SJSA1 (cell line): ENCODE measurements at places on chromosomes 3 and 15. TPM values are rescaled to one million over a fixed set of nuclear protein-coding genes. Genes with fewer than 3 reads are reported as not detected.

LDHAL6B gene
- total RNA-seq = not detected in 2 replicates

GRCh38 chr3:141959589-141960554 is 83.4 kb downstream of the ATP1B3 start:
- DNase-seq = no peak

DNA sequence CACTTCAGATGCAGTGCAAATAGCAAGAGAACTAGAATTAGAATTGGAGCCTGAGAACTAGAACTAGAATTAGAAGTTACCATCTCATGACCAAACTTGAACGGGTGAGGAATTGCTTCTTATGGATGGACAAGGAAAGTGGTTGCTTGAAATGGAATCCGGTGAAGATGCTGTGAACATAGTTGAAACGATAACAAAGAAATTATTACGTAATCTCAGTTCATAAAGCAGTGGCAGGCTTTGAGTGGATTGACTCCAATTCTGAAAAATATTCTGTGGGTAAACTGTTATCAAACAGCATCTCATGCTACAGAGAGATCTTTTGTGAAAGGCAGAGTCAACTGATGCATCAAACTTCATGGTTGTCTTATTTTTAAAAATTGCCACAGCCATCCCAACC is 48.0 kb upstream of the GSK3B start:
- no peak for DNase-seq

DNA sequence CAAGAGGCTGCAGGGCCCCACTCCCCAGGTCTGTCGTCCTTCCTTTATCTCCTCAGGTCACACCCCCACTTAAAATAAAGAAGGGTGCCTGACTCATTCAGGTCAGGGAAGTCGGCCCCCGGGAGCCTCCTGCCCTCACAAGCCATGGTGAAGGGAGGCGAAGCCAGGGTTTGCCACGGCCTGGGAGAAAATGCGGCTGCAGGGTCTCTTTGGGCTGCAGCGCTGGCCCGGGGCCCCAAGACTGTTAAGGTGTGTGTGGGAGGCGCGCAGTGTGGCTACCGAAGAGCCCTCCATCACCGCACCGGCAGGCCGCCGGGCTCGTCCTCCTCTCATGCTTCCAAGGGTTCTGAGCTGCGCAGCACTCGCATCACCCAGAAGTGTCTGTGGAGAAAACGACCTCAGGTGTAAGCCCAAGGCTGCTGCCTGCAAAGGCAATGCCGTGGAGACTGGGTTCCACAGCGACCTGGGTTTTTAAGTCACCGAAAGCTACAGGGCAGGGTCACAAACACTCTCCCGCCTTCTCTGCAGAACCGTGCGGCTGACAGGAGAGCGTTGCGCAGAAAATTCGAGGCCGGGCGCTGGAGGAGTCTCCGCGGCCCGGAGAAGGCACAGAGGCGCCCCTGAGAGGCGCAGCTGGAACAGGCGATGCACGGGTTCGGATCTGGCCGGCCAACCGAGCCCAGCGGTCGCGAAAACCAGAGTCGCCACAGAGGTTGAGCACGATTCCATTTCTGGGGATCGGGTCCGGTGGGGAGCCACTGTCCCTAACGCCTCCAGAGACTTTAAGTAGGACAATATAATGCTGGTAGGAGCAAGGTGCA is 8.7 kb downstream of the FOXL2 start:
- DNase-seq = no peak

CX3CR1 gene
- not detected in 2 replicates for total RNA-seq

DNA sequence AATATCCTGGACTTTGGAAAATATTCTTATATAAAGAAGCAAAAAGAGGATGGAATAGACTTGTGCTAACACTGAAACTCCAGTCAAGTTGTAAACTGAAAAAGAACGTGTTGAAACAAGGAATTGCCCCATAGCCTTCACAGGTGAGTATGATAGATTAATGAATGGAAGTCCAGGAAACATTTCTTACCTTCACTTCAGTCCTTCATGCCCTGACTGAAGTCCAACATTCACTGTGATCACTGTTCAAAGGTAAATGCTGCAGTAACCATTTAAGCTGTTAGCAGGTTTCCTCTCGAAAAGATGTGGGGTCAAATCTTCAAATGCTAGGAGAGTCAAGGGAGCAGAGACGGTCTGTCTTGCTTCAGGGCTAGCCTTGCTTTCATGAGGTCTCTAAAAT is 46.1 kb downstream of the SLC30A4 start:
- no peak for DNase-seq

DNA sequence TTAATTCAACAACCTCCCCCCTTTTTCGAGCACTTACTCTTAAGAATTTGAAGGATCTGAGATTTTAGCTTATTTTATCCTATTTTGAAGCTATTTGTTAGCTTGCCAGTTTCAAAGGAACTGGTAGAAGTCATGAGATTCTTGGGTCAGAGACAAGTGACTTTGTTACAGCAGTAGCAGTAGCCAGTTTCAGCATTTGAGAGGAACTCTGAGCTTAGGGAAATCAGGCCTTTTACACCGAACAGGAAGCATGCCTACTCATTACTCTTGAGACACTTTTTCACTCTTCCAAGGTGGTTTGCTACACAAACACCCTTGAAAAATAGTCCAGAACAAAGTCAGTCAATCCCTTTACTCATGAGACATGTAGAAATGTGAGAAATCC is 24.5 kb upstream of the TM4SF1 start:
- DNase-seq = no peak

- DNase-seq = no peak
These were observed 27.8 kb upstream of the ITPKA start for GRCh38 chr15:41465822-41466421.

EIF4E3 gene
- 0.91 and 2.3 TPM in 2 replicates for total RNA-seq

DNA sequence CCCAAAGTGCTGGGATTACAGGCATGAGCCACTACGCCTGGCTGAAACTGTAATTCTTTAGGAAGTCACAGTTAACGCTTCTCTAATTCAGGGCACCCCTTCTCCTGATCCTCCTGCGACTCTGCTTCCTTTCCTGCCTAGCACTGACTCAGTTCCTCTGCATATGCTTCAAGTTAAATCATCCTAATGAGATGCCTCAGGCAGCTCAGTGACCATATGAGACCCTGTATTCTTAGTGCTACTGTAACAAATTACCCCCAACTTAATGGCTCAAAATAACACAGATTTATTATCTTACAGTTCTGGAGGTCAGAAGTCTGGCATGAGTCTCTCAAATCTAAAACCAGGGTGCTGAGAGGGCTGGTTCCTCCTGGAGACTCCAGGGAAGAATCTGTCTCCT is 271.8 kb upstream of the LYSMD4 start:
- DNase-seq = no peak

DNA sequence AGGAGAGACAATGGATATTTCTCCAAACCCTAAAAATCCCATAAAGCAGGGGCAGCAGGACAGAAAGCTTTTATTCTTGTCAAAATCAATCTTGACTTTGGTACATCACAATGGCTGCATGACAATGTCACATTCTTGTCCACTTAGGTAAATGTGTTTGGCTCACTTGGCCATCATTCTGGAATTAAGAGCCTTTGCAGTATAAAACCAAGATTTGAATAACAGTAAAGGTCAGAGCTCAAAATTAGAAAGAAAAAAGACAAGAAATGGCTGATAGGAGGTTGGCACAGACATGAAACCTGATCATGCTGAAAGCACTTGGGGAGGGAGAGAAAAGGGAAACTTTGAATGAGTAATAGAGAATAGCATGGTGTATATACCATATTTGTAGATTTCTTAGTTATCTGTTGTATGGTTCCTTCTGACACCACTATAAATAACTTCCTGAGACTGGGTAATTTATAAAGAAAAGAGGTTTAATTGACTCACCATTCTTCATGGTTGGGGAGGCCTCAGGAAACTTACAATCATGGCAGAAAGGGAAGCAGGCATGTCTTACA is 158.5 kb upstream of the SGO1 start:
- DNase-seq = no peak

NR1I2 gene
- total RNA-seq = 0.08 TPM in 1 of 2 replicates, not detected in the other

ARHGEF26 gene
- total RNA-seq = 12.0 and 14.9 TPM in 2 replicates

- no peak for DNase-seq
These were observed 119.2 kb downstream of the NR1I2 start for GRCh38 chr3:119901148-119901547.

GRCh38 chr3:169146179-169146665 is 517.3 kb downstream of the MECOM start:
- peak; percentile 66 for DNase-seq

HHATL gene
- not detected in 2 replicates for total RNA-seq

SH2D7 gene
- total RNA-seq = not detected in 2 replicates

CEP152 gene
- total RNA-seq = 16.6 and 19.5 TPM in 2 replicates

DNA sequence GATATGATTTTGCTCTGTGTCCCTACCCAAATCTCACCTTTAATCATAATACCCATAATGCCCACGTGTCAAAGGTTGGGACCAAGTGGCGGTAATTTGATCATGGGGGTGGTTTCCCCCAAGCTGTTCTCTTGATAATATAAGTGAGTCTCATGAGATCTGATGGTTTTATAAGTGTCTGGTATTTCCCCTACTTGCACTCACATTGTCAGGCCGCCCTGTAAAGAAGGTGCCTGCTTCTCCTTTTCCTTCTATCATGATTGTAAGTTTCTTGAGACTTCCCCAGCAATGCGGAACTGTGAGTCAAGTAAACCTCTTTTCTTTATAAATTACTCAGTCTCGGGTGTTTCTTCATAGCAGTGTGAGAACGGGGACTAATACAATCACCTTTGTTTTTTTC is 279.8 kb downstream of the ARPP21 start:
- DNase-seq = no peak

DNA sequence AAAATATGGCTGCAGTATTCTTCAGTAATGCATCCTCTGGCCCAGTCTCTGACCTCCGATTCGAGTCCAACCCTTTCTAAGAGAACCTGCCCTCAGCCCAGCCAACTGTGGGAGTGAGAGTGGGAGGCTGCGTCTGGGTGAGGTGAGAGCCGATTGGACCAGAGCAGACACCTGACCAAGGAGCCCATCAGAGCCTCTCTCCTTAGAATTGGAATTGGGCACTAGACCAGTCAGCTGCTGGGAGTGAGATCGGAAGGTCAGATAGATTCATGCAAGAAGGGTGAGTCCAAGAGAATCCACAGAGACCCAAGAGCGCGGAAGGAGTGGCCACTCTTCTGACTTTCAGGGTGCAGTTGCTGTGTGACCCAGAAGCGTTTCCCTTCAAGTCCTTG is 10.2 kb downstream of the RASL12 start:
- no peak for DNase-seq

TTC23 gene
- total RNA-seq = 11.9 and 31.9 TPM in 2 replicates

LACTB gene
- total RNA-seq = 71.8 and 100 TPM in 2 replicates

PCSK6 gene
- 0.44 and 1.7 TPM in 2 replicates for total RNA-seq

DNA sequence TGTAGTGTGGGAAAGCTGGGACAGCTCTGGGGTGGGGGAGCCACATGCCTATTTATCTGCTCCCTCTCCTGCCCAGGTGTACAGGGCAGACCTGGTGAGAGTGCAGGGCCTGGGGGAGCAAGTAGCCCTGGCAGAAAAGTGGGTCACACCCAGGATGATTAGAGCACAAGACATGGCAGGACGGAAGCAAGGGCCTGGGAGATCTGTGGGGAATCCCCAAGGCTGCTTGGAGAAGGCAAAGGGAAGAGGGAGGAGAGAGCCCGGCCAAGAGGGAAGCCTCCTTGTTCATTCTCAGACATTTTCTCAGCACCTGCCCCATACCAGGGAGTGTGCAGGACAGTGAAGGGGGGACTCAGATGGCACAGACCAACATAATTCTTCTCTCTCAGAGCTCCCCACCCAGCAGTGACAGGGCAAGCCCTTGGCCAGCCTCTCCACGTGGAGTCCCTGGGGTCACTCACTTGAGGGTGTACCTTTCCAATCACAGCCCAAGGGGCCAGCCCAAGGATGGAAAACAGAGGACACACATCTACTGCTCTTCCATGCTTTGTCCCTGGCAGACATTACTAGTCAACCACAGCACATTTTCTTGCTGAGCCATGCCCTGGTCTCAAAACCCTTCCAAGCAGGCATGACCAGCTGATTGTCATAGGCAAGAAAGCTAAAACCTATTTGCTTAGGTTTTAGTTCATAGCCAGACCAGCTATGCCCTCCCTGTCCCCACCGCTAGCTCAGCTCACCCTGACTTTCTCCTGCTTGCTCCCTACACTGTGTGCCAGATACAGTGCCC is 4.9 kb upstream of the DUSP7 start:
- DNase-seq = no peak

- no peak for DNase-seq
These were observed 25.2 kb downstream of the TSC22D2 start for GRCh38 chr3:150433347-150433746.

- no peak for DNase-seq
These were observed 64.4 kb upstream of the PRICKLE2 start for GRCh38 chr3:64289622-64290021.

DNA sequence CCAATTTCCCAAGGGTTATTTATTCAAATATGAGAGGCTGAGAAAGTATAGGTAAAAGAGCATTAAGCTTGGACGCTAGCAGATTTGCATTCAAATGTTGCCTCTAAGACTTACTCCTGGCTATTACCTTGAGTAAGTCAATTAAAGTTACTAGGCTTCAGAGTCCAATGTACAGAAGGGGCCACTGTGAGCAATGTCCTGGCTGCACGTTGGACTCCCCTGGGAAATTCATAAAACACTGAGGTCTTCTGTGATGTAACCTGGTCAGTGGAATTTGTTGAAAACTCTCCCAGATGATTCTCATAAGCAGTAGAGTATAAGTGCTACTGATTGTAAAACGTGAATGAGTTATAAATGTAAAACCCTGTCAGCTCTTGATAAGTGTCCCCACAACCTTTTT is 295.3 kb downstream of the NEK10 start:
- no peak for DNase-seq

- no peak for DNase-seq
These were observed 3.3 kb downstream of the ETV5 start for GRCh38 chr3:186105543-186105942.

ANKRD34C gene
- not detected in 2 replicates for total RNA-seq

- DNase-seq = no peak
These were observed 7.0 kb downstream of the XIRP1 start for GRCh38 chr3:39185326-39185958.

NAA50 gene
- 165 and 166 TPM in 2 replicates for total RNA-seq

DNA sequence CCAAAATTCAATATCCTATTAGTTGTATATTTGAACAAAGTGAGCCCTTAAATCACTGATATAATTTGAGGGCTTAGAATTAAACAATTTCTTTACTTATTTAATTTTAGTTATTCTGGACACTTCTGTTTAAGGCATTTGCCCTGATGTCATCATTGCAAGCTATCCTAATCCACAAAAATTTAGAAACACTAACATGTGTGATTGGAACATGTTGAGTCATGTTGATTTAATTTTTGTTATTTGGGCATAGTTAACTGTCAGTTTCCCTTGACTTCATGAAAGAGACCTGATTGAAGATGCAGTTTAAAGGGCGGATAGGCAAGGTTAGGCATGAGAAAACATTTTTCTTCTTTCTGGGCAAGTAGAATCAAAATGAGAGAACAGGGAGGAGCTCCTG is 682.6 kb downstream of the ROBO1 start:
- DNase-seq = peak; percentile 17

DNA sequence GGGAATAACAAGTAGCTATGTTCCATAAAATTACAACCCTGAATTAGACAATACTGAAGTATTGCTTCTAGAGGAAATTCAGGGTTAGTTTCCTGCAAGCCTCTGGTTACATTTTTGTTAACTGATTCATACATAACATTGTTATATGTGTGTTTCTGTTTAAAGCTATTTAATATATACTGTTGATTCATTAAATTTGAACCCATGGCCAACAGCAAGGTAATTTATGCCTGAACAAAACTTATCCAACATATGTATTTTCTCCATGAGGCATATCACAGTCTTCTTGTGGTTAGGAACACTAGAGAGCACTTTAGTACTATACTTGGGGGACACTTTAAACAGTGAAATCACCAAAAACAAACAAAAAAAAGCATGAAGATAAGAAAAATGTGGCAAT is 47.7 kb upstream of the PTX3 start:
- DNase-seq = peak; percentile 35

SLC12A1 gene
- not detected in 2 replicates for total RNA-seq

GRCh38 chr15:87874896-87875711 is 381.4 kb downstream of the NTRK3 start:
- no peak for DNase-seq

GRCh38 chr3:195134431-195134830 is 136.5 kb downstream of the XXYLT1 start:
- DNase-seq = no peak
